ENCODE measurements at places on chromosomes 13 and 19. TPM values are rescaled to one million over a fixed set of nuclear protein-coding genes. Genes with fewer than 3 reads are reported as not detected.
A peak's percentile ranks its signal among the peaks of the same experiment; 100 is the strongest.

CEACAM7 gene
- total RNA-seq: not detected

GRCh38 chr13:44249431-44249836 lies 124.2 kb upstream of the SERP2 start:
- peak; percentile 28 for DNase-seq

- no peak for DNase-seq
Observed at GRCh38 chr13:84655677-84656076, 773.4 kb upstream of the SLITRK1 start.

GRCh38 chr13:113840541-113841352 lies 23.1 kb downstream of the GAS6 start:
- DNase-seq: peak; percentile 64

FCER2 gene
- not detected for total RNA-seq

NALCN gene
- not detected for total RNA-seq
